ENCODE measurements at places on chromosomes 1 and 21. TPM values are rescaled to one million over a fixed set of nuclear protein-coding genes. Genes with fewer than 3 reads are reported as not detected.

DNA sequence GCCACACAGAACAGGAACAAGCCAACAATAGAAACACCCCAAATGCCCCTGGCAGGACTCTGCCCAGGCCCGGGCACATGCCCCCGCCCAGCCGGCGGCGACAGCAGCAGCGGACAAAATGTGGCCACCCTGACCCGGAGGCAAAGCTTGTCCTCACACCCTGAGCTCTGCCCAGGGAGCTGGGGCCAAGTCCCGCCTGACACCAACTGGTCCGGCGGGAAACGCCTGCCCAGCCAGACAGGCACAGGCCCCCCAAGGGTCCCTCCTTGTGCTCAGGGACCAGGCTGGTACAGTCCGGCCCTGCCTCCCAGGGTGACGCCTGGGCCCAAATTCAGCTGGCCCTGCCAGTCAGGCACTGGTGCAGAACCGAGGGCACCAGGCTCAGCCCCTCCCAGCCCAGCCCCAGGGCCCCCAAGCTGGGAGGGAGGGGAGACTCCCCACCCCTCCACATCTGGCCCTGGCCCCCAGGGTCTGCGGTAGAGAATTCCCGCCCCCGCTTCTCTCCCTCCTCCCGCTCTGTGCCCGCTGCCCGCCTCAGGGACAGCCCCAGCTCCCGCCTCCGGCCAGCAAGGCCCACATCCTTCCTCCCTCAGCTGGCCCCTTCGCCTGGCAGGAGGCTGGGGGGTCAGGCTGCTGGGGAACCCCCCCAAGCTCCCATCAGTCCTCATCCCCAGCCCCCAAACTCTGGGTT is 2.0 kb downstream of the AHDC1 start:
- peak overlapping the region; percentile 89 for H3K4me3 ChIP-seq
- no peaks in the 10 kb centered on the region for H3K27me3 ChIP-seq
- H3K4me1 ChIP-seq, result peaks cover 69% of the 10 kb centered on the region
- no peaks in the 10 kb centered on the region for H3K36me3 ChIP-seq
- DNase-seq, result peak; percentile 57
- H3K27ac ChIP-seq, result peak overlapping the region; percentile 81

- H3K27ac ChIP-seq, result no peak overlapping the region
- H3K36me3 ChIP-seq, result no peaks in the 10 kb centered on the region
- DNase-seq, result no peak
- peaks cover 18% of the 10 kb centered on the region for H3K27me3 ChIP-seq
- H3K4me1 ChIP-seq, result peaks cover 9% of the 10 kb centered on the region
These were observed 2.9 kb upstream of the KIF17 start for GRCh38 chr1:20720631-20721091.

GRCh38 chr1:97743129-97743528 is 177.7 kb downstream of the DPYD start:
- H3K4me3 ChIP-seq, result no peak overlapping the region
- H3K27me3 ChIP-seq, result no peaks in the 10 kb centered on the region
- H3K27ac ChIP-seq, result no peak overlapping the region
- DNase-seq, result no peak
- no peaks in the 10 kb centered on the region for H3K4me1 ChIP-seq

DNA sequence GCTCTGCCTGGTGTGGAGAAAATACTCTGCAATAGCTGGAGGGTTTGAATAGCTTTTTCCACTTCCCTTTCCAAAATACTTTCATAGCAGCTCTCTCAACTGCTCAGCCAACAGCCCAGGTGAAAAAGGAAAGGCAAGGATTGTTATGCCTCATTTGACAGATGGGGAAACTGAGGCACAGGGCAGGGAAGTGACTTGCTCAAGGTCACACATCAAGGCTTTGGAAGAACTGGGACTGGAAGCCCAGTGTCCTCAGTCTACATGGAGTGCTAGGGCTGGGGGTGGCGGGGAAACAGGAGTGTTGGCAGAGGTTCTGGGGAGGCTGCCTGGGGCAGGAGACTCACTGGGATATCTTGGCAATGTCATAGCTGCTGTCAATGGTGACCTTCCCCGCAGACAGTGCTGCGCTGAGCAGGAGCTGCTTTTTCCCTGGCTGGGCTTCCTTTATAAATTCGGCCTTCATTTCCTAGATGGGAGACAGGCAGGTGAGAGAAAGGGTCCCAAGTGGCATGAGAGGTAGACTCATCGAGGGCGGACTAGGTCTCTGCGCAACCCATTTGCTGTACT is 4.0 kb downstream of the CHI3L1 start:
- no peaks in the 10 kb centered on the region for H3K36me3 ChIP-seq
- no peaks in the 10 kb centered on the region for H3K27me3 ChIP-seq
- H3K4me3 ChIP-seq, result no peak overlapping the region
- H3K27ac ChIP-seq, result no peak overlapping the region
- no peak for DNase-seq

DNA sequence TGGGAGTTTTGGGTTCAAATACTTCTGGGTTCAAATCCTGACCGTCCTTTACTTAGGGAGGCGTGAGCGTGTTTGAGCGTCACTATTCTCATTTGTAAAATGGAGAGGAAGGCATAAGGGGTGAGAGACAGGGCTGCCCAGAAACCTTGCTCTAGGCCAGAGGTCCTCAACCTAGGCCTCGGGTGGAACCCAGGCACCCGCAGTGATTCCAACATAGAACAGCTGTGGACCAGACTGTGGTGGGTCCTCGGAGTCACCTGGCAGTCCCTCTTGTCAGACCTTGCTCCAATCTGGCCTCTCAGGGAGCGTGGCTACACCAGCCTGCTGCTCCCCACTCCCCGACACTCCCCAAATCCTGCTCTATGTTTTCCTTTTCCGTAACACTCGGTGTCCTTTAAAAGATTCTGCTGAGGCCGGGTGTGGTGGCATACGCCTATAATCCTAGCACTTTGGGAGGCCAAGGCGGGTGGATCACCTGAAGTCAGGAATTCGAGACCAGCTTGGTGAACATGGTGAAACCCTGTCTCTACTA is 116.4 kb downstream of the PGBD5 start:
- no peak for DNase-seq
- H3K27ac ChIP-seq, result no peak overlapping the region
- peaks cover 12% of the 10 kb centered on the region for H3K27me3 ChIP-seq
- H3K36me3 ChIP-seq, result no peaks in the 10 kb centered on the region
- no peaks in the 10 kb centered on the region for H3K4me1 ChIP-seq
- no peak overlapping the region for H3K4me3 ChIP-seq

DNA sequence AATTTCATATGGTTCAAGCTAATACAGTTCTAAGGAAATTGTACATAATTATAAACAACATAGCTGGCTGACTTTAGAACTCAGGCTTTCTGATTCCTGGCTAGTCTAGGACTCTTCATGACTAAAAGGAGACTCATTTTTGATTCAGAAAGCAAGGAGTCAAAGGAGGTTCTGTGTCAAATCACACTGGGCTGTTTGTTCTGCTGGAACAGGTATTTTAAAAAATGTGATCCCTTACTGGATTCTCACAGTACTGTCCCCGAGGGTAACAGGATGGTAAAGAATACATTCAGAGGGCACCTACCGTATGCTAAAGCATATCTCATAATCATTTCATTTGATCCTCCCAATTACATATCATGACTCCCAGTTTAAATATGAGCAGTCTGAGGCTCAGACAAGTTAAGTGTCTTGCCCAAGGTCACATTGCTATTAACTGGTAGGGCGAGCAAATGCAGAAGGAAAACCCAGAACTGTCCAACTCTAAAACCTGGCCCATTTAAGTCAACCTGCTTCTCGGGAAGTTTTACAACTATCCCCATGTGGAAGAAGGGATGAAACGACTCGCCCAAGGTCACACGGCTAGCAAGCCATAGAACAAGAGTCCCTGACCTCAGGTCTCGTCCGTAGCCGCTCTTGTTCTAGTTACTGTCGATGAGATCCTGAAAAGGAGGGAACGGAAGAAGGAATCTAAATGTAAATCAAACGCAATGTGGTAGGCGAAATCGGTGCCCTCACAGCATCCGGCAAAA is 675 bp downstream of the MYSM1 start:
- H3K36me3 ChIP-seq, result peaks cover 9% of the 10 kb centered on the region
- DNase-seq, result no peak
- peak overlapping the region; percentile 88 for H3K27ac ChIP-seq
- H3K4me1 ChIP-seq, result peaks cover 28% of the 10 kb centered on the region
- no peaks in the 10 kb centered on the region for H3K27me3 ChIP-seq

DNA sequence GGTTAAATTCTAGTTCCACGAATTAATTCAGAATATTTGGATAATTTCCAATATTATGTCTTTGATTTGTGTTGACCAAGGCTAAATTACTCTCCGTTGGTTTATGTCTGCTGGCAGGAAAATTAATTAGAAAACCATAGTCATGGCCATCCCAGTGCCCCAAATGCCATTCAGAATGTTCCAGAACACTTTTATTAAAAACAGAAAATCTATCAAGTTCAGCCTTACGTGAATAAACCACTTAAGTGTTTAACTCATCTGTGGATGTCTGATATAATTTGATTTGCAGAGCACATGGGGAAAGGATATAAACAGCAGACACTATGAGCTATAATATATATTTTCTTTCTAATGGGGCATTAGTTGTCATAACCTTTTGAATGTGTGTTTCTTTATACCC is 480.7 kb downstream of the MRPL39 start:
- H3K27me3 ChIP-seq, result no peaks in the 10 kb centered on the region
- no peaks in the 10 kb centered on the region for H3K36me3 ChIP-seq
- no peak overlapping the region for H3K4me3 ChIP-seq
- DNase-seq, result no peak

- no peak overlapping the region for H3K4me3 ChIP-seq
- H3K36me3 ChIP-seq, result no peaks in the 10 kb centered on the region
- no peak overlapping the region for H3K27ac ChIP-seq
- no peak for DNase-seq
- H3K4me1 ChIP-seq, result no peaks in the 10 kb centered on the region
- no peaks in the 10 kb centered on the region for H3K27me3 ChIP-seq
These were observed 284.4 kb downstream of the VAV3 start for GRCh38 chr1:107680579-107680985.

- no peak overlapping the region for H3K4me3 ChIP-seq
- no peak for DNase-seq
- H3K27ac ChIP-seq, result no peak overlapping the region
- no peaks in the 10 kb centered on the region for H3K36me3 ChIP-seq
- no peaks in the 10 kb centered on the region for H3K4me1 ChIP-seq
These were observed 348.7 kb upstream of the NR5A2 start for GRCh38 chr1:199678771-199679170.

GRCh38 chr1:90344963-90345730 is 350.2 kb downstream of the ZNF326 start:
- no peak for DNase-seq
- H3K36me3 ChIP-seq, result no peaks in the 10 kb centered on the region
- H3K4me1 ChIP-seq, result peaks cover 11% of the 10 kb centered on the region
- H3K4me3 ChIP-seq, result no peak overlapping the region
- no peaks in the 10 kb centered on the region for H3K27me3 ChIP-seq

DNA sequence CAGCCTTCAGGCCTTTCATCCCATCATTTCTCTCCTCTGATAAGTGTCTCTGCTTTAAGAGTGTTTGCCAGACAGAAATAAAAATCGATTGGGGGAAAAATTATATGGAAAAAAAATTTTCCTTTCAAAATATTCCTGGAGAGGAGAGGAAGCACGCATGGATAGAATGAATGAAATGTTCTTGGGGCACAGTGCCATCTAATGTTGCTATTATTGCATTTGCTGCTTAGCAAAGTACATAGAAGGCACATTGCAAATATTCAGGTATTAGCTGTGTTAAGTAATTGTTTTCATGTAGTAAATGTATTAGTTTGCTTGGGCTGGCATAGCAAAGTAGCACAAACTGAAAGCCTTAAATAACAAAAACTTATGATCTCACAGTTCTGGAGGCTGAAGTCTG is 18.1 kb downstream of the B3GALT5 start:
- no peak overlapping the region for H3K27ac ChIP-seq
- no peak overlapping the region for H3K4me3 ChIP-seq
- no peaks in the 10 kb centered on the region for H3K4me1 ChIP-seq
- DNase-seq, result no peak
- H3K27me3 ChIP-seq, result peaks cover 8% of the 10 kb centered on the region

- H3K27me3 ChIP-seq, result no peaks in the 10 kb centered on the region
- no peak for DNase-seq
- H3K36me3 ChIP-seq, result no peaks in the 10 kb centered on the region
- peaks cover 74% of the 10 kb centered on the region for H3K4me1 ChIP-seq
- H3K27ac ChIP-seq, result peak overlapping the region; percentile 61
These were observed 3.8 kb downstream of the QSOX1 start for GRCh38 chr1:180158149-180159147.

DNA sequence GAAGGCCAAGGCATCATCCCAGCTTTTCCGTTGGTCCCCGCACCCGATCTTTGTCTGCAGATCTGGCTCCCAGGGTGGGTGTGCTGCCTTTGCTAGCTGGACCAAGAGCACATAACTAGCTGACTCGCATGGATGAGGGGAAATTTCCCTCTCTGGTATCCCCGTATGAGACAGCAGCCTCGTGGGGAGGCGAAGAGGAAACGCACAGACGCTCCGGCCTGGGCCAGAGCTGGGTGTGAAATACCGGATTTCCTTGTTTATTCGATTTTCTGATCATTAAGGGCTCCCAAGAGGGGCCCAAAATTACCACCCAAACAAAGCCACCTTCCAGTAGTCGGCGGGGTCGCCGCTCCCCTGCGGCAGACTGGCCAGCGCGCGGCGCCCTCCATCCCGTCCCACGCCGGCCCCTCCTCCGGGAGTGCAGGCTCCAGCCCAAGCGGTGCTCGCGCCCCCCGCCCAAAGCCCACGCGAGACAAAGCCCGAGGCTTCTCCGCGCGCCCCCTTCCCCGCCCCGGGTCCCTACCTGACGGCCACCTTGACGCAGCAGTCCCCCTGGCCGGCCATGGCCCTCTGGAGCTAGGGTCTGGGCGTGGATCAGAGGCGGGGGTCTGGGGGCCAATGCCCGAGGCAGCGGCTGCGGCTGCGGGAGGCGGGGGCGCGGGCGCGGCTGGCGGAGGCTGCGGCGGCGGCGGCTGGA is 546 bp downstream of the KIF21B start:
- H3K36me3 ChIP-seq, result no peaks in the 10 kb centered on the region
- H3K27ac ChIP-seq, result peak overlapping the region; percentile 64
- H3K4me1 ChIP-seq, result peaks cover 77% of the 10 kb centered on the region
- DNase-seq, result peak; percentile 60

DNA sequence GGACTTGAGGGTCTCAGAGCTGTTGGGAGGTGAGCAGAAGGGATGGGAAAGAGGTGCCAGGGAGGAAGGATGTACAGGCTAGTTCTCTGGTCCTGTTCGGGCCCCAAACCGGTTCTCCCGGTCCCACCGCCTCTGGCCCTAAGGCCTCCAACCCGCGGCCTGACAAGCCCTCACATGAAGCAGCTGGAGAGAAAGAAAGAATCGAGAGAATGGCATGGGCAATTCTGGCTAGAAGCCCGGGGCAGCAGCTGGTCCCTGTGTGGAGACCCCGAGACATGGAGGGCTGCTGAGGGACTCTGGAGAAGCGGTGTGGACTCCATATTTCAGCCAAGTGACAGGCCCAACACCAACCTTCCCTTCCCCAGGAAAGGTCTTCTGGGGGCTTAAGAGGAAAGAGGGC is 730 bp downstream of the CDC42SE1 start:
- H3K27ac ChIP-seq, result peak overlapping the region; percentile 94
- H3K4me3 ChIP-seq, result peak overlapping the region; percentile 94
- H3K36me3 ChIP-seq, result peaks cover 35% of the 10 kb centered on the region
- peaks cover 52% of the 10 kb centered on the region for H3K4me1 ChIP-seq
- peak; percentile 86 for DNase-seq

Gene PTCH2
- 1.0 TPM for total RNA-seq

Gene TPTE
- not detected for total RNA-seq

Gene LRRC42
- total RNA-seq, result 16.5 TPM

Gene E2F2
- total RNA-seq, result 1.1 TPM

Gene EMC1
- total RNA-seq, result 39.2 TPM

Gene HPCA
- not detected for total RNA-seq

Gene RNF186
- not detected for total RNA-seq

Gene TMEM269
- total RNA-seq, result not detected

Gene TBCE
- 25.3 TPM for total RNA-seq

Gene CBS
- 82.3 TPM for total RNA-seq

Gene CSF3R
- 214 TPM for total RNA-seq

Data from lower lobe of right lung (tissue), 2 donors.